ENCODE measurements at places on chromosomes 13 and 19. TPM values are rescaled to one million over a fixed set of nuclear protein-coding genes. Genes with fewer than 3 reads are reported as not detected.

DNA sequence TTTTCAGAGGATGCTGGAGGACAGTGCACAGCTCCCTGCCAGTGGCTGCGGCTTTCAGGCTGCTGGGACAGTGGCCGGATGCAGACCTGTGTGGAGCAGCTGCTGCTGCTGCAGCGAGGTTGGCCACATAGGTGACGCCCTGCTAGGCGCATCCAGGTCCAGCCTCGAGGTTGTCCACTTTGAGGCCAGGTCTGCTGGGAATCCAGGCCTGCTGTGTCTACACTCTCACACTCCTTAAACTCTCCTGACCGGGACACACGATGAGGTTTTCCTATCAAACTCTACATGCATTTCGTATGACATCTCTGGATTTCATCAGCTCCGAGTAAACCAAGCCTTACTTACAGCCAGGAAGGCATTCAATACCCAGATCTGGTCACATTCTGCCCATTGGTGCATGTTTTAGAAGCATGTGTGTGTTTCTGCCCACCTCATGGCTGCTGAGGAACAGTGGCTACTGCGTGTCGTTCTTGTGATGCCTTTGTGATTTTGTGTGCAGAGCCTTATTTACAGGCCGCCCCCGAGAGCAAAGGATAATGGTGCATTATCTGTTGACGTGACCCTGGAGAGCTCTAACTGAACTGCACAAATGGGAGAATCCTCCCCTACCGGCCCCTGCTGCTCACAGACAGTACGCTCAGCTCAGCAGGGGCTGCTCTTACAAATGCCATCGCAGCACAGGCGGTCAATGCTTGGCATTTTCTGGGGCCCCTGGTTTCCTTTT is 12.3 kb upstream of the MCF2L start:
- no peaks in the 10 kb centered on the region for H3K36me3 ChIP-seq
- no peak for DNase-seq
- no peaks in the 10 kb centered on the region for H3K4me1 ChIP-seq

GRCh38 chr13:44312834-44313551 is 60.6 kb upstream of the SERP2 start:
- no peak overlapping the region for H3K27ac ChIP-seq
- peaks cover 50% of the 10 kb centered on the region for H3K27me3 ChIP-seq
- no peaks in the 10 kb centered on the region for H3K4me1 ChIP-seq
- no peak overlapping the region for H3K4me3 ChIP-seq
- peaks cover 3% of the 10 kb centered on the region for H3K36me3 ChIP-seq
- DNase-seq, result no peak

DNA sequence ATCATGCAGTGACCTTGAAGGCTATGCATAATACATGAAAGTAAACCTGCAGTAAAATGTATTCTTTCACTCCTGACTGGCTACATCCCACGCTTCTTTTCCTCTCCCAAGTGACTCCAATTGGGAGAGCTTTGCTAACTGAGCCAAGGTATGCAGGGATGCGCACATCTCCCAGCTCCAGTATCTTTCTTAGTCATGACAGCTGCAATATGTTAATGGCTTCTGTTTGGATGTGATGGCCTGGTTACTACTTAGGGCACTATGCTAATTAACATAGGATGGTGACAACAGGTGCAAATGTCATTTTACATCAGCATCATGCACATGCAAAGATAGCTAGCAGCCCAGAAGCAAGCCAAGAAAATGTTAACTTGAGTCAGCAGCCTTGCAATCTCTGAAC is 134.7 kb downstream of the POU4F1 start:
- peaks cover 28% of the 10 kb centered on the region for H3K27me3 ChIP-seq
- H3K27ac ChIP-seq, result no peak overlapping the region
- no peak overlapping the region for H3K4me3 ChIP-seq

The IL12RB1 gene
- total RNA-seq, result 56.7 TPM

All from T-helper 17 cell (primary cell).